Ureter (tissue), 1 donor: ENCODE measurements at places on chromosomes 6 and 20.

GRCh38 chr20:16098890-16099639 lies 474.2 kb downstream of the KIF16B start:
- no peak for DNase-seq

- DNase-seq, result no peak
Measured at GRCh38 chr6:111973118-111973761, 80.7 kb upstream of the CCN6 start.

GRCh38 chr6:166333172-166333995 lies 9.0 kb downstream of the SFT2D1 start:
- no peak for DNase-seq

DNA sequence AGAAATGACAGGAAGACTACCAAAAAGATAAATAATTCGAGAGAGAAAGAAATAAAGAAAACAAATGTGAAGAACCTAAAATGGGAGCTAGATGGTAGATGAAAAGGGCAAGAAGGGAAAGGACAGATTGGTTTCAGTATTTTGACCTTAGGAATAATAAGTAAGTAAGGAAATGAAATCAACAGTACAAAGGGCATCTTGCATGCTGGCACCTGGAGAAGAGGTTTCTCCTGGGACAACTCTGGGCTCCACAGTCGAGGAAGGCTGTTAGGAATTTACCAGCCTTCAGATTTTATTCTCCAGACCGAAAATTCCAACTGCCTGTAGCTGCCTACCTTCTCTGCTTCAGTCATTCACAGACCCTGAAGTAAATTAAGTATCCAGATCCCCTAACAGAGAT lies 80.5 kb downstream of the SMLR1 start:
- DNase-seq, result no peak

DNA sequence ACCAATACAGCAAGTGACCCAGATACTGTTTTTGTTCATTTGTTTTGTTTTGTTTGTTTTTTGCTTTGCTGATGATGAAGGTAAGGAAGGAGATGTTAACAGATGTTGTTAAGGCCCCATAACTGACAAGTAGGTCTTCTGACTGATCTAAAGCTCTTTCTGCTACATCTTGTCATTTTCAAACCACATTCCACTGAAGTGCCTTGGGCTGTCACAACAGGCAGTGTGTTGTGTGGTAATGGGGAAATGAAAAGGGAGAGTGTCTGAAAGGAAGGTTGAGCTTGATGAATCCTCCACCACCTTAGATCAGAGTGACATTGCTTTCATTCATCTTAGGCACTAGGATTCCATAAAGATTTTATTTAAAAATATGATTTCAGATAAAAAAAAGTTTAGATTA lies 479.4 kb upstream of the SYNCRIP start:
- DNase-seq, result no peak

- DNase-seq, result no peak
Measured at GRCh38 chr6:112343977-112344376, 3.2 kb upstream of the RFPL4B start.

- DNase-seq, result no peak
Measured at GRCh38 chr6:165506657-165507056, 156.4 kb downstream of the PDE10A start.

DNA sequence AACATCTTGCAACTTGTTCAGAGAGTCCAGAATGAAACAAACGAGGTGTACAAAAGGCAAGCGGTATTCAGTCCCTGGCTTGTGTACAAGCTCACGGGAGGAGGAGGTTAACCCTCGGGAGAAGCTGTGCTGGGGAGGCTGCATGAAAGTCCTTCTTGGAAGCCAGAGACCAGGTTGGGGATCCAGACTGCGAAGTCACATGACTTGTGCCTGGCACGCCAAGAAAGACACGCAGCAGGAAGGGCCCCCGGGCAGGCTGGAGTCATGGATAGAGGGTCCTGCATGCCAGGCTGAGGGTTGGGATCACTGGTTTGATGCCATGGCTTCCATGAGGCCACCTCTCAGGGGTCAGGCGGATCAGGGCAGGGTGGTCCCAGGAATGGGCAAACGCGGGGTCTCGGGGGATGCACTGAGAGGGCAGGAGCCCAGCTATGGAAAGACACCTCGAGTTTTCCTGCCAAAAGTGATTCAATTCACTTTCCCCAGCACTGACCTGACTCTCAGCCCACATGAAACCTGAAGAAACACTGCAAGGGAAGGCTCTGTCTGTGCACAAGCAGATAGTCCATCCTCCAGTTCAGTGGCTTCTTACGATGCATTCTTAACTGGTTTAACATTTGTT lies 79.4 kb downstream of the DLL1 start:
- peak; percentile 31 for DNase-seq

DNA sequence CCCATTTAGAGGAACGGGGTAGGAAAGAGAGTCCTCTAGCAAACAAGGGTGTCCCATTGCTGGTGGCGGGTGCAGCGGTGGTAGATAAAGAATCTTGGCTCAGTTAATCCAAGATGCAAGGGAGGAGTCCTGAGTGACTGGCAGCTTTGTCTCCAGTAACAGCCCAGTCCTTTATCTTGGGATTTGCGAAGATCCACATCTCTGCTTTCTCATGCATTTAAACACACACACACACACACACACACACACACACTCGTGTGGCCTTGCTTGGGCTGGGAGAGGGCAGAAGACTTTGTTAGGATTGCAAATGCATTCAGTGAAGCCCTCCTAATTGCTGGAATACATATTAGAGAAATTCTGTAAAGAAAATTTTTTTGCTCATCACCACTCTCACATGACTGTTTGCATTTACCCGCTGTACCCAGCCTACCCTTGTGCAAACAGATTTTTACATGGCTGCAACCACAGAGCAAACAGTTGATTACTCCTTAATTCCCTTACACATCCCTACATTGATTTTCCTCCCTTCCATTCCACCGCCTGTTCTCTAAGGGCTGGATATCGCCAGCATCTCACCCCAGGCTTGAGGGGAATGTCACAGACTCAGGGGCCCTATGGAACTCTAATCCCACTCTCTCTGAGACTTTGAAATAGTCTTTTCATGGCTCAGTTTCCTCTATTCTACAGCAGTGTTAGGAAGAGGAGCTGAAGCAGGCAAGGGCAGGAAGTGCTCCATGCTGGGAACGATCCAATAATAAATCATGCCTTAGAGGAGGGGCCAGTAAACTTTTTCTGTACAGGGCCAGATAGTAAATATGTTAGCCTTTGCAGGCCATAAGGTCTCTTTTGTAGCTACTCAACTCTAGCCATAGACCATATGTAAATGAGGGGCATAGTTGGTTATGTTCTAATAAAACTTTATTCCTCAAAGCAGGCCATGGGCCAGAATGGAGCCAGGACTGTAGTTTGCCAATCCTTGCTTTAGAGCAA lies 3.5 kb downstream of the C6orf132 start:
- DNase-seq, result no peak

- DNase-seq, result no peak
Measured at GRCh38 chr6:44645276-44645675, 257.8 kb downstream of the CDC5L start.

DNA sequence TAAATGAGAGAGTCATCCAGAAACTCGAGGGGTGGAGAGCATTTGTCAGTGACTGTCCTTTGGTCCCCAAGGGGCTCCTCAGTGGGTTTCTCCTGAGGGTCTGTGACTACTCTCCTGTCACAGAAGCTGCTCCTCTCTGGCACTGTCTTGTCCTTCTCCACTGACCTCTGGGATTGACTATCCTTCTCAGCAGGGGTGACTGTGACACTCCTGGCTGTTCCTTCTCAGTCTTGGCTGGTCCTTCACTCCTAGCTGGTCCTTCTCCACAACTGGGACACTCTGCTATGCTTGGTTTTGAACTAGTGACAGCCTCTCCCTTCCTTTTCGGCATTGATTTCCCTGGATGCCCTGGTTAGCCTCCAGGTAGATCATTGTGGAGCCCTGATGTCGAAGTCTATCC lies 33.5 kb downstream of the DYNLT1 start:
- DNase-seq, result no peak

DNA sequence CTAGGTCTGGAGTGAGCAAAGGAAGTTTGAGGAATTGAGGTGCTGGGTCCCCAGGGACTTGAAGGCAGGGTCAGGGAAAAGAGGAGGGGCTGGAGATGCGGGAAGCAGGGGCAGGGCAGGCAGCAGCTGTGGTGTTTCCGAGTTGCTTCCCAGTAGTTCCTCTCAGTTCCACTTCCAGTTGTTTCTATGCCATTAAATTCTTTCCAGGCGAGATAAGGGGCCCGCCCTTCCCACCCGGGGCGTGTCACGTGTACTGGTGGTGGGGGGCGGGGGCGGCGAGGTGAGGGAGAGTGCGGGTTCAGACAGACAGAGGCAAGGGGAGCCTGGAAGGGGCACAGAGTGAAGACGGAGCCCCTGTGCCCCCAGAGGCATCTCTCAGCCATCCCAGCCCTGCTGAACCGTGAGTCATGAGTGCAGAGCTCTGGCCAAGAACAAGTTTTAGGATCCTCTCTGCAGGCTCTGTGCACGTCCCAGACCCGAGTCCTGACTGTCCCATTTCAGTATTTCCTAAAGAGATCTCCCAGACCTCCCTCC lies 977 bp downstream of the TNXB start:
- DNase-seq, result peak; percentile 70

- DNase-seq, result no peak
Measured at GRCh38 chr6:115908906-115909559, 151.7 kb downstream of the FRK start.

DNA sequence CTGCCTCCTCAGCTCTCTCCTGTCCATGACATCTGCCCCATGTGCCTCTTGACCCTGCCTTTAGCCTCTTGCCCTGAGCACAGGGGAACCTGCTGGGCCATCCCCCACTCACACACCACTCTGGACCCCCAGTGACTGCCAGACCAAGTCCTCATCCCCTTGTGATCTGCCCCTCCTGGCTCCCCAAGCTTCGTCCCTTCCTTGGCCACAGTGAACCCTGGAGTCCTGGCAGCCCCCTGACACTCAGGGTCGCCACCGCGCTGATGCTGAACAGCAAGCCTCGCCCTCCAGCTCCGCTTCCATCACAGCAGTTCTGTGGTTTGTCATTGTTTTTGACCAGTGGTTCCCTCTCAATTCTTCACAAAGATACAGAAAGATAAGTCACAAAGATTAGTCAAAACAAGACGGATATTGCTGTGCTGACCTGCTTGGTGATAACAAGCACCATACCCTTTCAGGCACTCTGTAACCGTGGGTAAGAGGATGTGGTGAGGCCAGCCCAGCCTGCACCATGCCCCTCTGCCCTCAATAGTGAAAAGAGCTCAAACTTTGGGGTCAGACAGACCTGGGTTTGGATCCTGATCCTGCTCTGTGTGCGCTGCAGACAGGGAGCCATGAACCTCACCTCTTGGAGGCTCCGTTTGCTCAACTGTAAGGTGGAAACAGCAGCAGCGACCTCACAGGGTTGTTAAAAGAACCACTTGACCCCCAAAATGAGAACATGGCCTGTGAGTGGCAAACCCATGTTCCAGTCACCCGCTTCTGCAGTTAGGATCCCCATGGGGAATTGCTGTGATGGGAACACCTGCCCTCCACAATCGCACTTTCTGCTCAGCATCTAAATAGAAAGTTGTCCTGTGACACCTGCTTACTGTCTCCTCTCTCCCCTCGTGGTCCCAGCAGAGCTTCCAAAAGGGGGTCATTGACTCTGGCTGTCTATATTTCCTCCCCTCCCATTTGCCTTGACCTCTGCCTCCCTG lies 114.5 kb downstream of the TOX2 start:
- peak; percentile 37 for DNase-seq

DNA sequence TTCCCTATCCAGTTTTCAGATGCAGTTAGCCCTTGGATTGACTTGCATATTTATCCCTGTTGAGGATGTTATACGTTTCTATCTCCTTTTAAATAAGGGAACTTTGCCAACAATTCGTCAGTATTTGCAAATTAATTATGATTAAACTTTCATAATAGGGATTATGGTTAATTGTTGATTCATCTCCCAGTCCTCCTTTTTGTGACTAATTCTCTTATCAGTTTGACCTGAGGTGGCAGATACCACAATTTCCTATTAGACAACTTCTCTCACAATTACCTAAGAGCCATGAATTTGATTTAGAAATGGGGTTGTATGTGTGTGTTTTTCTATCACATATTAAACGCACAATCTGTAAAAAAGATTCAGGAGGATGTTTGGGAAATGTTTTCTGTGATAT lies 172.9 kb downstream of the LAMA2 start:
- DNase-seq, result no peak

GRCh38 chr6:57127763-57128162 lies 37.8 kb downstream of the ZNF451 start:
- no peak for DNase-seq

- DNase-seq, result no peak
Measured at GRCh38 chr20:63555661-63556381, 1.9 kb downstream of the FNDC11 start.

GRCh38 chr6:55437141-55437540 lies 109.9 kb downstream of the GFRAL start:
- DNase-seq, result no peak

DNA sequence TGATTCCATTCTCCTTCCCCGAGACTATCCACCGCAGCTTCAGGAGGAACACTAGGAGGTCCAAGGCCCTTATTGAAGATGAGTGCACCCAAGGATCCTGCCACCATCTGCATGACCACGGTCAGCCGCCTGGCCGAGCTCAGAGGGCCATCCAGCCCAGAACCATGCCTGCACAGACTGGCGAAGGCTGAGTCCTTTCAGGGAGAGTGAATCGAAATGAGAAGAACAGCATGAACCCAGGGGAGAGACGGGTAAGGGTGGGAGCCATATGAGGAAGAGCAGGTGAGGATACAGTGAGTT lies 26.3 kb downstream of the SERPINB6 start:
- DNase-seq, result peak; percentile 35

DNA sequence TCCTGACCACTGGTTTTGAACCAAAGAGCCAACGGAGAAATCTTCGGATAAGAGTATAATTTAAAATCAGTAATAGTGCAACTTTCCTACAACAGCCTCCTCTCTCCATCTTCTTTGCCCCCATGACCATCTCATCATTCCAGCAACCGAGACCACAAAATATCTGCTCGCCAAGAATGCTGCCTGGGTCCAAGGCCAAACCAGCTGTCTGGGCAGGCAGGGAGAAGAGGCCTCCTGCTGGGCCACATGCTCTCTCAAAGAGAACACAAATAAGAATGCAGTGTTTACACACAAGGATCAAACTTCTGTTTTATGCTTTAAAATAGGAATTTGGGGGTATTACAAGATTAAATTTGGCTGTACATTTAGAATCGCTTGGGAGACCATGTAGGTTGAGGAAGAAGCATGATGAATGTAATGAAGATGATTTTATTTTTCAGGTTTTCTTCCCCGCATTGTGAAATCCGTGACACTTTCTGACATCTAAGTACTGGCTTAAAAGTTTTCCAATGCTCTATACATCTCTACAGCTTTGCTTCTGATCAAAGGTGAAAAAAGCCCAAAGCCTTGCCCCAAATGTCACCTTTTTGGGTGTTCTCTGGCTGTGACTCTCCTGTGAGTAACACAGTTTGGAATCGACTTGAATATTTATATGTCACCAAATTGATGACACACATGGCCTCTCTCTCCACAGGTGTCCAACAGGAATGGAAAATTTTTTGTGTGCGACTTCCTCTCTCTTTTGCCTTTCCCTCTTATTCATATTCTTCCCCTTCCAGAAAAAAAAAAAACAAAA lies 79.4 kb upstream of the PROKR2 start:
- DNase-seq, result no peak

- DNase-seq, result no peak
Measured at GRCh38 chr6:100775667-100776066, 105.5 kb downstream of the ASCC3 start.
